ENCODE measurements at places on chromosomes 13 and 19.

DNA sequence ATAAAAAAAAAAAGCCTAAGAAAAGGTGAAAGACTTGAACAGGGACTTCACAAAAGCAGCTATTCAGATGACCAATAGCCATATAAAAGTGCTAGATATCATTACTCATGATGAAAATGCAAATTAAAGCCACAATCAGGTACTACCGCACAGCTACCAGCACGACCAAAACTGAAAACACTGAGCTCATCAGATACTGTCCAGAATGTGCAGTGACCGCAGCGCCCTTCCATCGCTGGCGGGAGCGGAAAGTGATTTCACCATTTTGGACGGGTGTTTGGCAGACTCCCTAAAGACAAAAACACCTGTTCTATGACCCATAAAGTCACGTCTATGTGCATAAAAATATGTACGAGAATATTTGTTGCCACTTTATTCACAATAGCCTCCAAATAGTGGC lies 60.7 kb downstream of the SLC6A16 start:
- no peak for DNase-seq

DNA sequence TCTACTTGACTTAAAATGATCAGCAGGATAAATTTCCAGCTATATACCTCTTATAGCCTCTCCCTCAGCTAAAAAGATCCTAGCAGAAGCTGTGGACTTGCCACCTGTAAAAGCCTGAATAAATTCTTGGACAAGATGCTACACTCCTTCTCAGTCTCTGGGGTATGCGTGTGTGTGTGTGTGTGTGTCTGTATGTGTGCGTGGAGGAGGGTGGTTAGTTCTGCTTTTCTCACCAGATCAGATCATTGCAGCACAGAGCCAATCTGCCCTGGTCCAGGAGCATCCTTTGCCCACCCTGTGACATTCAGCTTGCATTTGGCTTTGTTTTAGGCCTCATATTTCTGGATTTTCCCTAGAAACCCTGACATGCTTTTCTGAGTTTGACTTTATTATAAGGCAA lies 438.3 kb downstream of the RFC3 start:
- DNase-seq, result no peak

DNA sequence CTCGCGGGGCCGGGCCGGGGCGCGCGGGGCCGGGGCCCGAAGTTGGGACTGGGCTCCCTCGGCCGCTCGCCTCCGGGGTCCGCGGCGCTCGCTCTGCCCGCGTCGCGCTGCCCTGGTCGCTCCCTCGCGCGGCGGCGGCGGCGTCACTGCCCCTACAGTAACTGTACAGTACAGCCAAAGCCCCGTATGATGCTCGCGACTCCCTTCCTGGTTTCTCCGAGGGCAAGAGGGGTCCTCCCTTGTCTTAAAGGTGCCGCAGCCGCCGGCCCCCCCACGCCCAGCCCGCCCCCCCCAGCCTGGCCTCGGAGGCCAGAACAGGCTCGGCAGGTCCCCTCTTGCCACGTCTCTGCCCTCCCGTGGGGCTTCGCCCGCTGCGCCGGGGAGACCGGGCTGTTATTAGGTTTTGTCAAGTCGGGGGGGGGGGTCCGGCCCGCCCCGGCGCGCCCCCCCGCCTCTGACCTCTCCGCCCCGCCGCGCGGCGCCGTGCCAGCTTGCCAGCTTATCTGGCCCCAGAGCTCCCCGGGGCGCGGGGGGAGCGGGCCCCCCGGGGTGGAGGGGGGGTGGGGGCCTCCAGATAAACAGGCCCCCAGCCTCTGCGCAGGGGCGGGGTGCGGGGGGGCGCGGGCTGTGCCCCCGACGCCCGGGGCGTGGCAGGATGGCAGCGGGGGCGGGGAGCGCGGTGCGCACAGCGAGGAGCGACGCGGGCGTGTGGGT lies at the start of gene ZBTB7A:
ZBTB7A (minus strand) TSS at position 218 of the 714 bp plus-strand sequence. CDS start 11,667 bp downstream, outside the sequence.
- DNase-seq, result peak; percentile 84

- no peak for DNase-seq
Measured at GRCh38 chr13:98415326-98416070, 161.4 kb downstream of the STK24 start.

All from CD4-positive, alpha-beta T cell treated with Interleukin-10 for 1 hour (primary cell).